ENCODE measurements at places on chromosomes 12 and 14.

DNA sequence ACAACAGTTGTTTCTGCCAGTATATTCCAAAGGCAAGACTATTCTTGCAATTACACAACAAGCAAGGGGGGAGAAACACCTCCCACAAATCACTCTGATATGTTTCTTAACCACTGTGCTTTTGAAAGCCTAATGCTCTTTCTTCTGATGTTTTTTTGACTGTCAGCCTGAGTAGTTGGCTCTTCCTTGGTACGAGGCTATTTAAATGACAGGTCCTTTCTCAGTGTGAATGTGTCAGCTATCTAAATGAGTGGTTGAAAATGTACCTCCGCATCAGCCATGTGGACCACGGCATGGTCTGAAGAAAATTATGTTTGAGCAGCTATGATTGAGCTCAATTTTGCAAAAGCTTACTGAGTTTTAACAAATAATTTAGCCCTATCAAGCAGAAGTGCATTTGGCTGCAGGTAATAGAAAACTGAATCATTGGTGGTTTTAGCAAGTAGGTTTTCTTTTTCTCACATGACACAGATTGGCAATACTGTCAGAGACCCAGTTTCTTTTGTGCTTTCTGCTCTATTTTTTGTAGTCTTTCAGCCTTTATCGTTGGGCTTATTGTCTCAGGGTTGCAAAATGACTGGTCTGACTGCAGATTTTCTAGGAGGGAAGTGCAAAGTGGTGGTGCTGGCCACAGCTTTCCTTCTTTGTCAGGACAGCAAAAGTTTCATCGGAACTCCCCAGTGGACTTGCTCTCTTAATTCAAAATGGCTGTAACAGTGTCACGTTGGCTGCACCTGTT, 162.8 kb downstream of the RGS6 start:
- DNase-seq = no peak

DNA sequence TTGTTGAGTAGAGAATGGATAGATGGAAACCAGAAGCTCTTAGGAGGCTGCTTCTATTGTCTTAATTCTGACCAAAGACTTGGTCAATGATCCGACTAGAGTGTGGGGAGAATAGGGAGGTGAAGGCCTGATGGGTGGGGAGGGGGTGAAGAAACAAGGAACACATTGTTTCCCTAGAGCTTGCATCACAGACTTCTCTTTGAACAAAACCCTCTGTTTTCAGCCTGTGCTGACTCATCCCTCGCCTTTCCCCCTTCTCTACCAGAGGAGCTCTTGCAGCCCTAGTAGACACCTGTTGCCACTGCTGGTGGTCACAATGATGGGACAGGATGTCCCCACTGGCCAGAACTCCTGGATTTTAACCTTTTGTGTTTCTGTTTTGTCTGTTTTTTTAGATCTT, 46.8 kb upstream of the CISTR start:
- no peak for DNase-seq

- DNase-seq = no peak
These were observed 1.1 kb upstream of the SENP1 start for GRCh38 chr12:48106681-48107613.

- DNase-seq = no peak
These were observed 51.2 kb downstream of the IRAK3 start for GRCh38 chr12:66240096-66240820.

GRCh38 chr12:8453021-8453513, 2.7 kb upstream of the CLEC6A start:
- no peak for DNase-seq

DNA sequence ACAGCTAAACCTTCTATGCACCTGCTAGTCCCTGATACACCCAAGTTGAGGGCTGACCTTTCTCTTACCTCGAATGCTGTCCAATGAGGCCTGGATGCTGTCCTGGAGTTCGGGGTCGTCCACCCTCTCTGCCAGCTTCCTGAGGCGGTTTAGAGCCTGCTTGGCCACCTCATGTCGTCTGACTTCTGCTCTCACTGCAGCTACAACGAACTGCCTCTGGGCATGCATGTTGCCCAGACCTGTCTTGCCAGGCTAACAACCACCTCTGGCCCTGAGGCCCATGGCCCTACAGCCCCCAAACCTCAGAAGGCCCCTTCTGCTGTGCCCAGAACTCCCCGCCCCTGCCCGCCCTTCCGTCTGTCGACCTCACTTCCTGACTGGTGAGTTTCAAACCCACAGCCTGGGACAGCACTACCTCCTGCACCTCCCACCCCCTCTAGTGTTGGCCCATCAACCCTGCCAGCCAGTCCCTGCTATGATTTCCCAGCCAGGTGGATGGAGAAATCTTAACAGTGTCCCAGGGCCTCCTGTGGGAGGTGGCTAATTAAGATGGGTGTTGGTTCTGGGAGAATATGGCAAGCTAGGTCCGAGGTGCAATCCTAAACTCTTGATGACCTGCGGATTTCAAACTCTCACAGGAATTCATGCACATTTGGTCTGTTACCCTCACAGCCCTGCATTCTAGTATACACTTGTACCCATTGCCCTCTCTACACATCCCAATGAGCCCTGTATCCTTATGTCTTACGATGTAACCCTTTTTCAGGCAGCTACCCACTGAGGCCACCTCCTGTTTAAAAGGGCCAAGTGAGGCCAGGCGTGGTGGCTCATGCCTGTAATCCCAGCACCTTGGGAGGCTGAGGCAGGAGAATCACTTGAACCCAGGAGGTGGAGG, 2.7 kb upstream of the TSPAN31 start:
- DNase-seq = peak; percentile 43

GRCh38 chr14:66483322-66483721, 2.8 kb upstream of the CCDC196 start:
- no peak for DNase-seq

GRCh38 chr14:36905272-36905888, 243.7 kb downstream of the PAX9 start:
- DNase-seq = no peak

- no peak for DNase-seq
These were observed 13.1 kb downstream of the ZDHHC22 start for GRCh38 chr14:77128414-77128891.

DNA sequence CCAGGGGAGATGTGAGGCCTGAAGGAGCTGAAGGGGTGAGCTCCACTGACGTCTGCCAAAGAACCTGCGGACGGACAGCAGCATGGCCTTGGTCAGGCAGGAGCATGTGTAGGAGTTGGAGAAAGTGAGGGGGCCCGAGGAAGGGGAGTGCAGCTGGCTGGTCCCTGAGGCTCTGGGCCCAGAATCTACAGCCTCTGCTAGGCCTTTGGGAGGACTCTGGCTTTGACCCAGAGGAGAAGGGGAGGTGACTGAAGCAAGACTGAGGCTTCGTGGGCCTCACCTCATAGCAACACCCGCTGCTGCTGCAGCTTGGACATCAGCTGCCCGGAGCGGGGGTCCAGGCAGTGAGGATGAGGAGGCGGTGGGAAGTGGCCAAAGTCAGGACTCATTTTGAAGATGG, 216.6 kb upstream of the FKBP4 start:
- DNase-seq = no peak

GRCh38 chr12:67681941-67682620, 33.5 kb downstream of the DYRK2 start:
- DNase-seq = no peak

DNA sequence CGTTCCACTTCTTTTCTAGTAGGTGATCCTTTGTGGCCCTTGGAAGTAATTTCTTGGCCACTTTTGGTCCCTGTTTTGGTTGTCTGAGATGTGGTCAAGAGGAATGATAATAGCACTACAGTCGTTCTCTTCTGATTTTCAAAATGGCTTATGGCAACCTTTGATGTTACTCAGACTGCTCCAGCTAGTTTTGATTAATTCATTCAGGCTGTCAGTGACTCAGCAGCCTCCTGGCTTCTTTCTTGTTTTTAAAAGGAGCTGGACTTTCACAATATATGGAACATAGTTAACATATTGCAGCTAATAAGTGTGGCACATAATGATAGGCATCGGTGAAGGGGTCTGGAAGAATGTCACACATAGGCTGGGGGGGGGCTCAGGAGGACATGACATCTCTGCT, 47.3 kb downstream of the WDR20 start:
- DNase-seq = peak; percentile 35

DNA sequence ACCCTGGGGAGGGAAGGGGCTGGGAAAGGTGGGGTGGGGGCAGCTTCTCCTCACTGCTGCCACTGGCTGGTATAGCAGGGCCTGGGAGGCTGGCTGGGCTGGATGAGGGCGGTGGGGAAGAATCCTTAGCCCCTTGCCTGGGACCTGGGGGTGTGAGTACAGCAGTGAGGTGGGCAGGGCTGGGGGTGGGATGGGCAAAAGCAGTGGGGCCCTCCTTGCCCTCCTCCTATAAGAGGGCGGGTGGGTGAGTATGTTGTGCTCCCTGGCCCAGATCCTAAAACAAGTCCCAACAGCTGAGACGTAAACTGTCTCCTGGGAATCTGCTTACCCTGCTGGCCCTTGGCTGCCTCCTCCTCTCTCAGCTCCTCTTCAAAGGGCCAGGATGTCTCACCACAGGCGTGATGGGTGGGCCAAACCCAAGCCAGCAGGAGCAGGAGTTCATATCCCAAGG, 2.2 kb downstream of the NCKAP5L start:
- no peak for DNase-seq

DNA sequence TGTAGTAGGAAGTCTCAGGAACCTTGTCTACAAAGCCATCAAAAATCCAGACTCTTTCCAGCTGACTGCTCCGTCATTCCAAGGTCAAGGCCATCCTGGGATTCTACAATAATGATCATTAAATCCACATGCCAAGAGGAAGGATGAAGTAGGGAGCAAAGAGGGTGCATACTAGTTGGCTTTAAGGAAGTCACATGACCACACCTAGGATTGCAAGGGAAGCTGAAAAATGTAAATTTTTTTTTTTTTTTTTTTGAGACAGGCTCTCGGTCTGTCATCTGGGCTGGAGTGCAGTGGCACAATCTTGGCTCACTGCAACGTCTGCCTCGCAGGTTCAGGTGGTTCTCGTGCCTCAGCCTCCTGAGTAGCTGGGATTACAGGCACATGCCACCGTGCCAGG, 7.3 kb upstream of the MRPL42 start:
- no peak for DNase-seq

DNA sequence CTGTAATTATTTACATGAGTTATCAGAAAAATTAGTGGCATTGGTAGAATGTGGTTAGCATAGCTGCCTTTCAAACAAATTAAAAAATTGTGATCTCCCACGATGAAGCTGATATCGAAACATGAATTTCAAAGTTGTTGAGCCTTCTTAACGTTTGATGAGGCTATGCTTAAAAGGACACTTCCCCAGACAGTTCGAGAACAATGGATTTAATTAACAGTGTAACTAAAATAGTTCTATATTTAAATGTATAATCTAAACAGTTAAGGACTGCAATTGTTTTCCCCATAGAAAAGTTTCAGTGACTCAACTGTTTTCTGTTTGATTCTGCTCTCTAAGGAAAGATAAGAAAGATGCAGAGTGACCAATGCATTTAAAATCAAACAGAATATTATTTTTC, 1.6 kb downstream of the CLEC2B start:
- DNase-seq = no peak

DNA sequence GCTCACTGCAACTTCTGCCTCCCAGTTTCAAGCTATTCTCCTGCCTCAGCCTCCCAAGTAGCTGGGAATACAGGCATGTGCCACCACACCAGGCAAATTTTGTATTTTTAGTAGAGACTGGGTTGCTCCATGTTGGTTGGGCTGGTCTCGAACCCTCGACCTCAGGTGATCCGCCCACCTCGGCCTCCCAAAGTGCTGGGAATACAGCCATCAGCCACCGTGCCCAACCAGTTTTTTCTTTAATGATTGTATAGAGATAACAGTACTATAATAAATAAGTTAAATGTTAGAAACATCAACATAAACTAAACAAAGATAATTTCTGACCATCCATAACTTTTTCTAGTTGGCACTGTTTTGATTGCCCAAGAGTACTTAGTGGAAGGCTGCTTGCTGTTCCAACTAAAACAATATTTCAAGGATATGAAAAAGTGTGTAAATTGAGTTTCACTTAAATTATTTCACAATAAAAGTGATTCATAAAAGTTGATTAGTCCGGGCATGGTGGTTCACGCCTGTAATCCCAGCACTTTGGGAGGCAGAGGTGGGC, 5.6 kb downstream of the GON7 start:
- no peak for DNase-seq

- DNase-seq = peak; percentile 69
These were observed 9.7 kb downstream of the MLH3 start for GRCh38 chr14:75041613-75042012.

DNA sequence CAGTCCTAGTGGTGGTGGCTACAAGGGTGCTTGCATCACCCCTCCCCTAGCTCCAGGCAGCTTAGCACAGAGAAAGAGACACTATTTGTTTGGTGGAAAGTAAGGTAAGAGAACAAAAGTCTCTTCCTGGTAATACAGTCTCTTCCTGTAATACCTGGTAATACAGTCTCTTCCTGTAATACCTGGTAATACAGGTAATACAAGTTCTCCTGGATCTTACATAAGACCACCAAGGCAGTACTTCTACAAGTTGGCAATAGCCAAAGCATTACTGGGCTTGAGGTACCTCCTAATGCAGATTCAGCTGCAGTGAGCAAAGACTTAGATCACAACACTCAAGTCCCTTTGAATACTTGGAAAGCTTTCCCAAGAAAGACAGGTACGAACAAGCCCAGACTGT, 77.0 kb downstream of the CATSPERB start:
- no peak for DNase-seq

DNA sequence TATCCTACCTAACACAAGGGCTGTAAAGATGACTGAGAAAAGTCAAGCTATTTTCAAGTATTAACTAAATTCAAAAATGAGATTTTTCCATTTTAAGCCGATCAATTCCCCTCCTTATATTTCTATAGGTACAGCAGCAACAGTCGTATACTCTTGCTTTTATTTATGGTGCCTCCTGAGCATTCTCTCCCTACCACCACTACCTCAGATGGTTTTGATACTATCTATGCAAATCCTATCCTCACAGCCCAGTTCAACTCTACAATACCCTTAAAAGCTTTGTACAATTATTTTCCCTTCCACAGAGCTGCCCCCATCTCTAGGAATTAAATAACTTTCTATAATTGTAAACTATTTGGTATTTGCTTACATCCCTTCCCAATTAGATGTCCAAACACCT, 52.1 kb downstream of the GALC start:
- no peak for DNase-seq

GRCh38 chr12:52241205-52241842, 8.3 kb downstream of the KRT7 start:
- no peak for DNase-seq

DNA sequence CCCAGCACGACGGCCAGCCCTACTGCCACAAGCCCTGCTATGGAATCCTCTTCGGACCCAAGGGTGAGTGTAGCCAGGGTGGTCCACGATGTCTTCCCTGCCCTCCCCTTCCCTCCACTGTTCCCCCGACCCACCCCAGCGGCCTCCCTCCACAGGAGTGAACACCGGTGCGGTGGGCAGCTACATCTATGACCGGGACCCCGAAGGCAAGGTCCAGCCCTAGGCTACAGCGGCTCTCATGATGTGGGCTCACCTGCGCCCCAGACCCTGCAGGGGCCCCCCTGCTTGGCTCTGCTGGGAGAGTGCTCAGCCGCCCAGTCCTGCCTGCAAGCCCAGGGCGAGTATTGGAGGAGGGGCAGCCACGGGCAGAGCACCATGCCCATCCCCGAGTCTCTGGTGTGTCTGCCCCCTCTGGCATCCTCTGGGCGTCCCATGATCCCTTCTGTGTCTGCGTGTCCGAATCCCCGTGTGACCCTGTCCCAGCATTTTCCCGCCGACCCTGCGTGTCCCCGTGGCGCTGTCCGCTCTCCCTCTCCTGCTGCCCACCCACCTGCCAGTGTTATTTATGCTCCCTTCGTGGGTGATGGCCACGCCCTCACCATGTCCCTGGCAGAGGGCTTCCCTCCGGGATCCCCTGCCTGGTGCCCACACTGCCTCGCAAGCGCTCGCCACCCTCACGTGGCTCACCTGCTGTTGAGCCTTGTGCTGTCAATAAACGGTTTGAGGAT, 5.0 kb downstream of the CRIP2 start:
- DNase-seq = no peak

Data from ACHN (cell line).